ENCODE measurements at places on chromosomes 5 and 9. TPM values are rescaled to one million over a fixed set of nuclear protein-coding genes. Genes with fewer than 3 reads are reported as not detected.

RALGPS1 gene
- 2.6 TPM for total RNA-seq

DMXL1 gene
- total RNA-seq: 19.4 TPM

PKD2L2 gene
- not detected for total RNA-seq

EIF4E1B gene
- total RNA-seq: not detected

MOB3B gene
- 0.15 TPM for total RNA-seq

IFNB1 gene
- total RNA-seq: not detected

PAEP gene
- not detected for total RNA-seq

LYRM7 gene
- total RNA-seq: 9.5 TPM

Data from smooth muscle cell of the coronary artery (primary cell).